ENCODE measurements at places on chromosomes 6 and 20.

DNA sequence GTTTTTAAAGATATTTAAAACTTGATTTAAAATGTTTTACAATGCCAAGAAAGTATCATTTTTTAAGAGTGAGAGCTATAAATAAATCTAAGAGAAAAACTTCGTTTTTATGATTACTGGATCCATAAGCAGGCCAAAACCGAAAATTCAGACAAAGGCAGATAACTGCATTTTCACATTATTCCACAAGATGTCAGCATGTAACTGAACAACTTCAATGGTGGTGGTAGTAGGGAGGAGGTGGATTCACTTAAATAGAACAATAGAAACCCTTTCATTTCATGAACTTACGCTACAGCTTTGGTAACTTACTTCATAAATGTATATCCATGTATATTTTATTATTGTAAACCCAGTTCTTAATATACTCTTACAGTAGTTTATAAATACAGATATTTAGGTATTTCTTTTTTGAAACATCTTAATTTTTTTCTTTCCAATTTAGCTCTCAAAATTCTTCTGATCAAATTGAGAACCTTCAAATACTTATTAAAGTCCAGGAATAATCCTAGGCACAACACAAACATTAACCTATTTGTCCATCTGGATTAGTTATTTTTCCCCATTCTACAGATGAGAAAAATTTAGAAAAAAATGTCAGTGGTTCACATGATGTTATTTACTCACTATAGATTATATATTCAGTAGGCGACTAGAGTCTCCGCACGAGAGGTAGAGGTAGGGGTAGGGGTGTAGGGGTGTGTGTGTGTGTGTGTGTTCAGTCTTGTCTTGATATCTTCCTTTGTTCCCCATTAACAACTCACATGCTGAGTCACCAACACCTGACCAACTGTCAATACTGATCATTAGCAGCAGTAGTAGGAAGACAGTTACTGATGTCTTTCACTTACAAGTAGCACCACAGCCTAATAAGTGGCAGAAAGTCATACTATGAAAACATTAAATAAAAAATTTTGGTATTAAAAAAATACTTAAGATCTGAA, 111.5 kb downstream of the ARHGAP18 start:
- no peak for DNase-seq

- no peak for DNase-seq
Measured at GRCh38 chr6:12232339-12232738, 57.8 kb upstream of the EDN1 start.

DNA sequence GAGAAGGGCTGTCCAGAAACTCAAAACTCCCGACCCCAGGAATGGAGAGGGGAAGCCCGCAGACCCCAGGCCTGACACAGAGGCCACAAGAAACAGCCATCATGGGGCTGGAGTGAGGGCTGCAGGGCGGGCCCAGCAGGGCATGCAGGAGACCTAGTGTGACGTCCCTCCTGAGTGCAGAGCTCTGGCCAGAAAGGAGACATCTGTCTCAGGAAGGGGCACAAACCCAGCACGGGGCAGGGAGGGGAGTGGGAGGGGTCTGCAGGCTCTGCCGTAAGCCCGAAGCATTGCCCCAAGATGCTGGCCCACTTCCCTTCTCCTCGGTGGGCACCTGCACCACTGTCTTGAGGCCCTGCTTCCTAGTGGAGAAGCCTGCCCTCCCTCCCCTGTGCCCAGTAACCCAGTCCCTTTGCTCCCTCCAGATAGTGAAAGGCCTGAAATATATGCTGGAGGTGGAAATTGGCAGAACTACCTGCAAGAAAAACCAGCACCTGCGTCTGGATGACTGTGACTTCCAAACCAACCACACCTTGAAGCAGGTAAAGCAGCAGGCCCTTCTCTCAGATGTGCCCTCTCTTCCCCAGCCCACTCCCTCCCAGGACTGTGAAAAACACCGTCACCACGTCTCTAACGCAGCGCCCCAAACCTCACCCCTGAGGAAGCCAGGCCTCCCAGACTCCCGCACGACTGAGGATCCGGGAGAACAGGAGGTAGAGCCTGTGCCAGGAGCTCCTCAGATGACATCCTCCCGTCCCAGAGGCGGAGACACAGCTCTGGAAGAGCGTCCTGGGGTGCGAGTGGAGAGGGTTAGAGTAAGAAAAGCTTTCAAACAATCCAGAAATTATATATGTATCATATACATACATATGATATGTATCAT, 9.7 kb downstream of the CST7 start:
- no peak for DNase-seq

GRCh38 chr20:2626853-2627541, 25.4 kb upstream of the NOP56 start:
- DNase-seq: peak; percentile 90

DNA sequence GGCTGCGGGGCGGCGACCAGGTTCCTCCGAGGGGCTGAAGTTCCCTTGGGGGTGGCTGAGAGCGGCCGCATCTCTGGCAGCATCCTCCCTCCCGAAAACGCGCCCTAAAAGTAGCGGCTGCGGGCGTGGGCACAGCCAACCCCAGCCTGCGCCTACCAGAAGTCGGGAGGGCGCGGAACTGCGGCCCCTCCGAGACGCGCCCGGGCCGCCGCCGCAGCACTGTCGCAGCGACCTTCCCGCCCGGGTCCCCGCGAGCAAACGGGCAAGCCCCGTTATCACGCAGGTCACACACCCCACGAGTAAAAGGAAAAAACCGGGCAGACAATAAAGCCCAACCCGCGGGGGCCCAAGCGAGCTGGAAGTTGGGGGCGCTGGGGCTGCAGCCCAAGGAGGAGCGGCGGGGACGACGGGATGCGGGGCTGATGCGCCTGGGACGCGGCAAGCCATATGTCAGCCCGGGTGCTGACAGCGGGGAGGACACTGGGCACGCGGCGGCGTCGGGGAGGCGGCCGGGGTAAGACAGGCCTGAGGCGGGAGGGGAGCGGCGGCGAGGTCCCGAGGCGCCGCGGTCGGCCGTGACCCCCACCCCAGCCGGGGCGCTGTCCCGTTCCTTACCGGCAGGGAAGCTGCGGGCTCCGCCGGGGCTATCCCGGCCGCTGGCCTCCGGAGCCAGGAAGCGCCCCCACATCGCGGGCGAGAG, 659 bp downstream of the CEP85L start:
- DNase-seq: no peak

DNA sequence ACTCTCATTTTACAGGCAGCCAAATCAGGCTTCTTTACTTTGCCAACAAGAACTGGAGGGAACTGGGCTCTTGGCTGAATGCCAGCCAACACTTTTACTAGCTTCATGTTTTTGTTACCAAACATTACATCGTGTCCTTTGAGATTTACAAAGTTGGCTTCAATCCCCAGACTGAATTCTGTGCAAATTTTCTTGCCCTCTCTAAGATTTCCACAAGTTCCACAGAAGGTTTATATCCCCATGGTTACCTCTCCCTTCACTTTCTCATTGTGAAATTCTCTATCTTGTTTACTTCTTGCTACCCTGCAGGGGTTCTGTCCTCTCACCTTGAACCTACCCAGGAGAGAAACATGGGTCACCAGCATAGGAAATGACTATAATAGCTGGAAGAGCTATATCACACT, 37.6 kb upstream of the PLCB1 start:
- no peak for DNase-seq

DNA sequence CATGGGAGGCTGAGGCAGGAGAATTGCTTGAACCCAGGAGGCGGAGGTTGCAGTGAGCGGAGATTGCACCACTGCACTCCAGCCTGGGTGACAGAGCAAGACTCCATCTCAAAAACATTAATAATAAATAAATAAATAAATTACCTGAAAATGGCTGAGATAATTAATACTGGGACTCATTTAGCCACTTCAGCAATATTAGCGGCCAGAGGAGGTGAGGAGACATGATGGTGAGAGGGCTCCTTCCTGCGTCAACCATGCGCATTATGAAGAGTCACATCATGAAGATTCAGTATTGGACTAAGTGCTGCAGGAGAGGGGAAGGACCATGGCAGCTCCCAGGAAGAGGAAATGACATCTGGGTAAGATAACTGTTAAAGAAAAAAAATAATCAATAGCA, 2.9 kb upstream of the PYGB start:
- no peak for DNase-seq

DNA sequence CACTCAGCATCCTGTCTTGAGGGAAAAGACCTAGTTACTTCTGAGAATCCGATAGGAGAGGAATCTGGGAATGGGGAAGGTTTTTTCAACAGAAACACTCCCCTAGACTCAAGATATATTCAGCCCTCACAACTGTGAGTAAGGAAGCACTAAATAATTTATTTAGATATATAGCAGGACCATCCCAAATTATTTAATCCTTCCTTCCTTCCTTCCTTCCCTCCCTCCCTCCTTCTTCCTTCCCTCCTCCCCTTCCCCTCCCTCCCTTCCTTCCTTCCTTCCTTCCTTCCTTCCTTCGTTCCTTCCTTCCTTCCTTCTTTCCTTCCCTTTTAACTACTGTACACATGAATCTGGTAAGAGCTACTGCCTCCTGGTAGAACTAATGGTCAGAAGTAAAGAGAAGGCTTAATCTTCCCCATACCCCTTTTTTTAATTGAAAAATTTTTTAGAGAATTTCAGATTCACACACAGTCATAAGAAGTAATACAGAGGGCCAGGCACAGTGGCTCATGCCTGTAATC, 10.1 kb downstream of the SLC24A3 start:
- DNase-seq: no peak

DNA sequence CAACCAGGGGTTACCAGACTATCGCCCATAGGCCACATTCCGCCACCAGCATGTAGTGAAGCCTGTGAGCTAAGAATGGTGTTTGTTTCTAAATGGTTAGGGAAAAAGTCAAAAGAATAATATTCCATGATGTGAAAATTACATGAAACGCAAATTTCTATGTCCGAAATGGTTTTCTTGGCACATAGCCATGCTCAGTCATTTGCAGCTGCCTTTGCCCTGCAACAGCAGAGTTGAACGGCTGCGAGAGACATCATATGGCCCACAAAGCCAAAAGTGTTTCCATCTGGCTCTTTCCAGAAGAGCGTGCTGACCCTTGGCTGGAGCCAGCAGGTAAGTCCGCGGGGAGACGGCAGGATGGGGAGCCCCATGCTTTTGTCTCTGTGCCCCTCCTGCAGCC, 60.7 kb downstream of the FAM120B start:
- no peak for DNase-seq

- no peak for DNase-seq
Measured at GRCh38 chr6:2868637-2869036, 27.0 kb upstream of the SERPINB1 start.
